ENCODE measurements at places on chromosomes 2 and 18.

GRCh38 chr2:42810121-42810970 is 18.0 kb upstream of the HAAO start:
- peak; percentile 95 for DNase-seq

GRCh38 chr2:208006337-208006736 is 19.0 kb downstream of the PLEKHM3 start:
- DNase-seq, result no peak

DNA sequence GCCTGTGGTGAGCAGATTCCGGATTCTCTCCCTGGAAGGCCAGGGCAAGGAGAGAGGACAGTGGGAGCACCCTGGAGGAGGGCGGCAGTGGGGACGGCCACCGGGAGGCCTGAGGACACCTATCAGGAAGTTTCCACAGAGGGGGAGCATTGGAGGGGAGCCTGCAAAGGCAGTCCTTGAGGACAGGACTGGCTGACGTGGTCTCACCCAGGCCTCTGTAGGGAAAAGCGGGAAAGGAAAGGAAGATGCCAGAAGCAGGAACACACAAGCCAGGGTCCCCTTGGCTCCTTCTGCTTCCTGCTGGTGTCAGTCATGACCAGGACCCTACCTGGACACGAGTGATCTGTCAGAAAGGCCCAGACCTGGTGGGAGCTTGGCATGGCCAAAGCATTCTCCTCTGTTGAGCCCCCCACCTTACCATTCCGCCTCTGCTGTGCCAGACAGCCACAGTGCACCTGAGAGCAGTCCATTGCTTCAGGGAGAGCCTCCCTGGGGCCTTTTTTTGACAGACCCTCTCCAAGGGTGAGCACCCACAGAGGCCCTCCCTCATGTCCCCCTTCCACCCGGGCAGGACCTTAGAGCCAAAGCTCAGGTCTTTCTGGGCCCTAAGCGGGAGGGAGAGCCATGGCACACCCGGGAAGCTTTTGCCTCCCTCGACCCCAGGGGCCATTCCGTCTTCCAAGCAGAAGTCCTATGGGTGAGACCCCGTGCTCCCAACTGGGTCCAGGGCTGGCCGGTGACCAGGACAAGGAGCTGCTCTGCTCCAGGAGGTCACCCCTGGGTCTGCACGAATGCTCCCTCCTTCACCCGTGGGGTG is 333.1 kb downstream of the DYSF start:
- DNase-seq, result no peak

- no peak for DNase-seq
Observed at GRCh38 chr2:7379799-7380198, 462.6 kb downstream of the RNF144A start.

DNA sequence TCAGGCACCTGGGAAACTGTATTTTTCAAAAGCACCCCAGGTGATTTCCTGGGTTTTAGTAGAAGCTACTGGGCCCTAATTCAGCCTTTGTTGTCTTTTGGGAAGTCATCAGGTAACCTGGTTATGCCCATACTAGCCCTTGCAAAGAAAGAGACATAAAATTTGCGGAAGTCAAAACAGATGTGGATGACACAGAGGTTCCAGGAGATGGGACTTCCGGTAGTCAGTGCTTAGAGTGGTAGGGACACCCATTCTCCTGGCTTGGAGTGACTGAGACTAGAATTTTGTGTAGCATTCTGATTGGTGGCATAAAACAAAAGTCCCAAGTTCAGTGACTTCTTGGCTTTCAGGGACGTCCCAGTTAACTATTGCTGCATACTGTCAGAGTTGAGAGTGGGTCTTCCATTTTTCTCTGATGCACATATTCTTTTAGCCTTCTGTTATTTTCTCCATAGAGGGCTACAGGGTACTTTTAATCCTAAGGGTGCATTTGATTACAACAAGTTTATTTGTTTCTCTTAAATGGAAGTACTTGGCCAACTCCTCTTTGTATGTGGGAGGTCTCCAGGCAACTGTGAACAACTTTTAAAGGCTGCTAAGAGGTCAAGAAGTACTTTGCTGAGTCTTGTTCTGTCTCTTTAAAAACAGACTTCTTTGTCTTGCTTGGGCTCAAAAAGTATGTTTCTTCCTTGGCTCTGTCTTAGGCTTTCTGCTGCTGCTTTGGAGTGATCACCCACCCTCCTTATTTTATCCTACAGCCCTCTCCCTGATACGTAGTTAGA is 8.8 kb downstream of the NAB1 start:
- DNase-seq, result no peak

DNA sequence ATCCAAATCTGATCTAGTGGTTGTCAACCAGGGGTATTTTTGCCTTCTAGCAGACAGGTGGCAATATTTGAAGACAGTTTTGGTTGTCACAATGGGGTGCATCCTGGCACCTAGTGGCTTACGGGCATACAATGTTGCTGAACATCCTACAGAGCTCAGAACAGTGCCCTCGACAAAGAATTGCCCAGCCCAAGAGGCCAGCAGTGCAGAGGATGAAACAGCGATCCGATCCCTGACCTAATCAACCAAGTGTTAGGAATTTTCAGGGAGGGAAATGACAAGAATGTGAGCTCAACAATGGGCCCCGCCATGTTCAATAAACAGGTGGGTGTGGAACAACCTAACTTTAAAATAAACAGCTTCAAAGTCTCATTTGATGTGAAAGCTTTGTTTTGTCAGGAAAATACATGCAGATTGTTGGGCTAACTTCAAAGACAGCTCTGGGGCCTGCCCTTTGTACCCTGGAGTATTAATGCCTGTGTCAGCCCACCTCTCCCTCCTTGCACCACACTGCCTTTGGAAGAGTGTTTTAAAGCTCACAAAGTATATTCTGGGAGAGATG is 22.5 kb upstream of the SCYGR5 start:
- no peak for DNase-seq

- no peak for DNase-seq
Observed at GRCh38 chr18:62118328-62118727, 68.5 kb downstream of the PIGN start.

DNA sequence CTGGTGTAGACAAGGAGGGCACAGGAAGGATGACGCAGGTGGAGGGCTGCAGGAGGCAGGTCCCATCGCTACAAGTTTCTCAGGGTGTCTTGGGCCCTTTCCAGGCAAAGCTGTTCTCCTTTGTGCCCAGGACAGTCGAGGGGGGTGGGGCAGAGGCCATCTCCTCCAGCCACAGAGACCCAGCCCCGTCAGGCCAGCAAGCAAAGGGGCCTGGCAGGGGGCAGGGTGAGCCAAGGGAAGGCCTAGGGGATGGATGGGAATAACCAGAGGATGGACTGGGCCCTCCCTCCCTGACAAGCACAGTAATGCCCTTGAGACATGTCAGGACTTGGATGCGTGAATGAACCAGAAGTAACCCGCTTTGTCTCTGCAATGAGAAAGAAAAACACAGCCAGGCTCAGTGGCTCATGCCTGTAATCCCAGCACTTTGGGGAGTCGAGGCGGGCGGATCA is 6.3 kb downstream of the TCF23 start:
- DNase-seq, result no peak

- no peak for DNase-seq
Observed at GRCh38 chr18:28766027-28766426, 589.1 kb upstream of the CDH2 start.

- DNase-seq, result no peak
Observed at GRCh38 chr2:190540048-190540447, 5.5 kb upstream of the NEMP2 start.

DNA sequence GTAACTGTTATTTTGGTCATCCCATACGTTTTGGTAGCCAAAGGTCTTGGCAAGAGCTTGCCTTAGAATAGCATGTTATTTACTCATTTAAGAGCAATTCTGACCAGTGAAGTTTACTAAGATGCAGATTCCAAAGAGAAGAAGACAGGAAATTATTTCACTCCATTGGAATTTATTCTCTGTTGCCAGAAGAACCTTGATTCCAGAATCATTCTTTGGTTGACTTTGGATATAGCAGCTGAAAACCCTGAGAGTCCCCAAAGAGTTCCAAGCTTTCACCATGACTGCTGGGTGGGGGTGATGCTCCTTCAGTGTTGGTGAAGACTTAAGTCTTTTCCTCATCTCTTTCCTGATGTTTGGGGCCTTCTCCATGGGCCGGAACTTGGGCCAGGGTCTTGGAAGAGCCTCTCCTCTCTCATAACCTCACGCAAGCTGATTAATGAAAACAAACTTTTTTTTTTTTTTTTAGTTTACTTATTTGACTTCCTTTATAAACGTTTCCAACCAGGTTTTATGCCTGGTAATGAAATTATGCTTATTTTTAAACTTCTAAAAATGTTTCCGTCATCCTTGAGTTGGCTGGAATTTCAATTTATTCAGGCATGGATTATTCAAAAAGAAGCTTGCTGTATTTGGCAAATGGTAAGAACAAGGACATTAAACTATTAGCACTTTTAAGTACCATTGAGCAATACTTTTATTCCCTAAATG is 192.0 kb downstream of the MTX2 start:
- DNase-seq, result no peak

GRCh38 chr2:33130544-33130943 is 183.8 kb downstream of the LTBP1 start:
- no peak for DNase-seq

DNA sequence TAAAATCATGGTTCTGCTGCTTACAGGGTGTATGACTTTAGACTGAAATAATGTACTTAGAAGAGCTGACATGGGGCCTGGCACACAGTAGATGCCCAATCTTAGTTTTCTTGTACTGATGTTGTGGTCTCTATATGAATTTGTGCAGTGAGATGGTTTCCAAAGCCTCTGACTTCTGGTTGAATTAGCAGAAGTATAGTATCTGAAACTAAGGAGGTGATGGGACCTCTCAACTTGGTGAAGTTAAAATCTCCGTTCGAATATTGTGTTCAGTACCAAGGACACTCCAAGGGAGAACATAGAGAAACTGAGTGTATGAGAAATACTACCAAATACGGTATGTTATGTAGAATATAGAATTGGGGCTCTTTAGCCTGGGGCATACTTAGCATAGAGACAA is 120.9 kb downstream of the ANTXR1 start:
- no peak for DNase-seq

DNA sequence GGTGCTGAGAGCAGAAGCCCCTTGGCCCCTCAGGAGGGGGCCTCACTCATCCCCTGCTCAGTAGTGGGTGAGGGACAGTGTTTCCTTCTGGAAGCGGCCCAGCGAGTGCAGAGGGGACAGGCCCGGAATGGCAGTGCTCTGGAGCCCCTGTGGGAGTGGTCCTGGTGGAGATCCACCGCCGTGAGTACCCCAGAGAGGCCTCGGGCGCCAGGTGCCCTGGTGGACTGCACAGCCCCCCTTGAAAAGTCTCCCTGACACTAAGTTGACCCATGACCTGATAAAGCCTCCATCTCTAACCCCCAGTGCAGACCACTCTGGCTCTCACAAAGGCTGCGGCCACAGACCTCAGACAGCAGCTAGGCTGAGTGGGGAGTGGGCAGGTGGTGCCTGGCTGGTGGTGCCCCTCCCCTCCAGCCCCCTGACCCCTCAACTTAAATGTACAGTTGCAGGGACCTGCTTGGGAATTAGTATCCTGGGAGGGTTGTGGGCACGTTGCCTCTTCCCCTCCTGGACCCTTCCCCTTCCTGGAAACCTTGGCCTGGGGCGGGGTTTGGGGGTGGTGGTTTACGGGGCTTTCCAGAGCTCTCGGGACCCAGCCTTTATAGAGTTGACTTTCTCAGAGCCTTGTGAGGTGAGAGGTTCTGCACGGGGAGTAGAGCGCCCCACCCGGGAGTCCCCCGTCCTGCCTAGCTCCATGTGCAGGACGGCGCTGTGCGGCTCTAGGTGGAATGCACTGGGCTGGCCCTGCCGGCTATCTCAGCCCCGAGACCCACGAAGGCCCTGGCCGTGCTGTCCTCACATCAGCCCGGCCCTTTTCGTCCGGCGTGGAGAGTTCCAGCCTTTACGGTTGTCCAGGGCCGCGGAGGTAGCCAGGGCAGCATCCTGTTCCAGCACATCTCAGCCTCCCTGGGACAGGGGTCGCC is 62.7 kb downstream of the RTP5 start:
- DNase-seq, result no peak

- DNase-seq, result no peak
Observed at GRCh38 chr2:102778260-102778659, 16.4 kb downstream of the TMEM182 start.

- DNase-seq, result no peak
Observed at GRCh38 chr2:132583666-132584360, 86.2 kb downstream of the LYPD1 start.

DNA sequence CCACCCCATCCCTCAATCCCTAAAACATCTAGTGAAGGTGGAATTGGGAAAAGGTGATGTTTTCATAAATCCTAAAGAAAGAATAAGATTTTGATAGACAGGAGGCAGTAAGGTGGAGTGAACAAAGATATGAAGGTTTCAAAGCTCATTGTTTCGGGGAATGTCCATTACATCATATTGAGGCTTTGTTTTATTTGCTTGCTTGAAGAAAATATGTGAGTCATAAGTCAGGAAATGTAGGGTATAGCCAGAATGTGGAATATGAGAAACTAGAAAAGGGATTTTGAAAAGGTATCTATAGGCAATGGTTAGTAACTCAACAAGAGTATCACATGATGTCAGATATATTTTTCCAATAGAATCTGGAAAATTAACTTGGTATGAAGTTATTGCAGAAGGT is 1178.5 kb upstream of the ACVR2A start:
- DNase-seq, result no peak

DNA sequence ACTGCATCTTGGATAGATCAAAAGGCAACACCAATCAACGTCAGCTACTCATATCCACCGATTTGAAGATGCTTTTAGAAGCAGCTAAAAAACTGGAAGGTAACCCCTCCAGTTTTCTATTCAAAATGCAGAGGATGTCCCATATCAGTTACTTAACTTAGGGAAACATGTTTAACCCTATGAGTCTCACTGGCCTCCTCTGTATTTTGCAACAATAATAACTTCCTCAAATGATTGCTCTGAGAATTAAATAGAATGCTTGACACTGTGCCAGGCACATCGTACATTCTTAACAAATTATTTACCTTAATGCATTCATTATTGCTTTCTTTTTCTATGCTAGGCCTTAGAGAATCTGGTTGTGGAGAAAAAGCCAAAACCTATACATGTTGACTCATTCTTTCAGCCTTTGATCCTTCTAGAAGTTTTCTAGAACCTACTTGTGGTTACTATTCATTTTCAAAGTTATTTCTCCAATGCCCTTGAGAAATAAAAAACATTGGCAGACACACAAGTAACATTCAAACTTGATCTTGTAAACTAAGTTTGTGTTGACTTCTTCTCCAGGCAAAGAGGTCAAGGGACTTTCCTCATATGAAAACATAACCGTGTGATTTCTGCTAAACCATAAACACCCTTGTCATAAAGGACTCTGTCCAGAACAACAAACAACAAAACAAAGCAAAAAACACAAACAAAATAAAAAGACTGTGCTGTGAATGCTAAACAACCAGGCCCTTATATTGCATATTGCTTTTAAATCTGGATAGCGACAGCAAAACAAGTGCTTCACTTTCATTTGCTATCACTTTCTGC is 4.6 kb downstream of the DOCK10 start:
- DNase-seq, result no peak

- no peak for DNase-seq
Observed at GRCh38 chr18:70082430-70082829, 123.1 kb downstream of the RTTN start.
